ENCODE measurements at places on chromosomes 11 and 22. TPM values are rescaled to one million over a fixed set of nuclear protein-coding genes. Genes with fewer than 3 reads are reported as not detected.

- DNase-seq, result no peak
Observed at GRCh38 chr11:113242767-113243397, 71.5 kb upstream of the TTC12 start.

DNA sequence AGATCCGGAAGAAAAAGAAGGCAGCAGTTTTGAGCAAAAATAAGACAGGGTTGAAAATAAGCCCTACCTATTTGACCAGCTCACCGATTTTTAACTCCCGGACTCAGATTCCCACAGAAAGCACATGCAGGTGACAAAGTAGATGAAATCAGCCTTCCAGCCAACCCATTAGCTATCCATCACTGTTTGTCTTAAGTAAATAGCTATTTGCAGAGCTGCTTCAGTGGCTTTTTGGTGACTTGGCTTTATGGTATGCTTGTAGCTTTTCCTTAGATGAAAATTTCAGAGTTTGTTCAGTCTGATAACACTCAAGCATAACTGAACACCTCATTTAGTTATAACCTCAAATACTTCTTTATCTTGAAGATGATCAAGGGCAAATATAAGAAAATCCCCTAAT, 192.6 kb downstream of the HIPK3 start:
- DNase-seq, result no peak

DNA sequence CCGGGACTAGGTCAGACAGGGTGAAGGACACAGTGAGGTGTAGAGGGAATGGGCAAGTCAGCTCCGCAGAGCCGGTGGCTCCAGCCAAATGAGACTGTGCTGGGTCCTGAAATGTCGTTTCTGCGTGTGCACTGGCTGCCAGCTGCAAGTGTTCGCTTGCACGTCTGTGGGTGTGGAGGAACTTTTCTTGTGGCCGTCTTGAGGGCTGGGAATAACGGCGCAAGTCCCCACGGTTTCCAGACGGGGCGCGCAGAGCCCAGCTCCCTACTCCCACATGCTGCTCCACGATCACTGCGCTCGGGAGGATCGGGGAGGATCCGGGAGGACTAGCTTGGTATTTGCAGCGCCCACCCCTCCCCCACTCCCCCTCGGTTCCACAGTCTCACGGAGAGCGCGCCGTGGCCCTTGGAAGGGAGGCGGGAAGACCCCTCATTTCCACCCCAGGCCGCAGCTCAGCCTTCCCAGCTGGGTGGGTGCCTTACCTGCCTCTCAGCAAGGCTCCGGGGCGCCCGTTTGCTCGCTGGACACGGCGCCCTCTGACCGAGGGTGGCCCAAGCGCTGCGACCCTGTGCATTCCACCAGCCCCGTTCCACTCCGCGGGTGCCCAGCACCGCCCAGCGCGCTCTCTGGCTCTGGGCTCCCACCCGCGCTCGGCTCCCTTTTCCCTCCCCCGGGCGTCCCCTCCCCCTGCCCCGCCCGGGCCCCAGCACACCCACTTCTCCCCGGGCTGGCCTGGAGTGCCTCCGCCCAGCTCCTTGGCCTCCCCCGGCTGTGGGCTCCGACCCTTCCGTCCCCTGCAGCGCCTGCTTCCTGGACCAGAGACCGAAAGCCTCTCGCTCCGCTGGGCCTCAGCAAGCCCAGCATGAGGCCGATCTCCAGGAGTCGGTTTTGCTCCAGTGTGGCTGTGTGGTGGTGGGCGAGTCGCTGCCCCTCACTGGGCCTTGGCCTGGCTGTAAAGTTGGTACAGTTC, at the start of gene KCNE3:
Gene KCNE3, minus strand, starts transcription at position 634 of the 970 bp plus-strand sequence. CDS start 9,986 bp downstream, outside the sequence.
- peak; percentile 78 for DNase-seq

POU2F3 gene
- 0.81 TPM for total RNA-seq

GRCh38 chr11:110000031-110000502, 93.1 kb upstream of the ZC3H12C start:
- DNase-seq, result no peak

DNA sequence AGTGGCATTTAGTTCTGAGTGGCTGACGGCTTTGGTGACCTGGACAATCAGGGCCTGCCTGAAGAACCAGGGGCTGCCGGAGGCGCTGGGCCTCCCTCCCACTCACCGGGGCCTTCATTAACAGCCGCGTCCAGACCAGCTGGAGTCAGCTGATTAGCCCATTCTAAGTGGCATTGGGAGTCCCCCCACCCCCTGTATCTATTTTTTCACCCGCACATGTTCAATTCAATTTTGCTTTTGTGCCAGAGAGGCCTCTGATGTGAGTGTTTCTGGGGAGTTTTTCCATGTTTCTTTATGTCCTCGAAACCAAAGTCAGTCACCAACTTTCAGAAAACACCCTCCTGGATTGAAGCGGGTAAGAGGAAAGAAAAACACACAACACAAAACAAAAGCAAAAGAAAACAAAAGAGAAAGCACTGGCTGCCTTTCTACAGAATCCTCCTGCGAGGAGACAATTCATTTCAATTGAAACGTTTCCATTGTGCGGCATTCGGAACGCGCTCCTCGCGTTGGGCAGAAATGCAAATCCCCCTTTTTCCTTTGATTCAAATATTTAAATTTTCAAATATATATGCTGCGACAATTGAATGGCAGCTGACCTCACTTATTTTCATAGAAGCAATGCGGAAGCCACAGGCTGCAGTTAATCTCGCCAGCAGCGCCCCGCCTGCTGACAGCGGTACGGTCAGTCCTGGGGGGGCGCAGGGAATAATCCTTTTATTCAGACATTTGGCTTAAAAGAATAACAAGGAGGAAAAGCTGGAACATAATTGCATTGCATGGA, 17.7 kb downstream of the CDKN1C start:
- no peak for DNase-seq

GRCh38 chr22:46289244-46289891, 7.3 kb upstream of the GTSE1 start:
- peak; percentile 42 for DNase-seq

MGAT3 gene
- 6.5 TPM for total RNA-seq

GRCh38 chr11:64358536-64358906, 441 bp upstream of the RPS6KA4 start:
- DNase-seq, result no peak

GRCh38 chr11:10786451-10786850, 22.3 kb downstream of the EIF4G2 start:
- no peak for DNase-seq

GRCh38 chr11:11311169-11311568, 41.9 kb downstream of the CSNK2A3 start:
- no peak for DNase-seq

- DNase-seq, result no peak
Observed at GRCh38 chr22:45034821-45035220, 25.0 kb upstream of the PHF21B start.

- no peak for DNase-seq
Observed at GRCh38 chr11:125910226-125910849, 6.0 kb downstream of the DDX25 start.

MFRP gene
- not detected for total RNA-seq

DNA sequence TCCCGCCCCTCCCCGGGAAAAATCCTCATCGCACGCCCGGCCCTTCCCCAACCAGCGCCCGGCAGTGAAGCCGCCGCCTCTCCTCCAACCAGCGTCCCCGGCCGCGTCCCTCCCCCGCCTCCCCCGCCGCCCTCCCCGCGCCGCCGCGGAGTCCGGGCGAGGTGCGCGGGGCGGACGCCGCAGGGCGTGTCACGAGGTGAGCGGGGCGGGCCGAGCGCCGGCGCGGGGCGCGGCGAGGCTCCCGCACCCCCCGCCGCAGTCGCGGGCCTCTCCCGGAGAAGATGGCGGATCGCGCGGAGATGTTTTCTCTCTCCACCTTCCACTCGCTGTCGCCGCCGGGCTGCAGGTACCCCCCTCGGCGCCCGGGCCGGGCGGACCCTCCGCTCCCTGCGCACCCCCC, at the start of gene MAPK8IP2:
Gene MAPK8IP2, plus strand, starts transcription at position 256 of the 400 bp plus-strand sequence. Its CDS starts 26 bp downstream, at position 282.
- DNase-seq, result peak; percentile 91

NDUFC2 gene
- total RNA-seq, result 258 TPM

DNA sequence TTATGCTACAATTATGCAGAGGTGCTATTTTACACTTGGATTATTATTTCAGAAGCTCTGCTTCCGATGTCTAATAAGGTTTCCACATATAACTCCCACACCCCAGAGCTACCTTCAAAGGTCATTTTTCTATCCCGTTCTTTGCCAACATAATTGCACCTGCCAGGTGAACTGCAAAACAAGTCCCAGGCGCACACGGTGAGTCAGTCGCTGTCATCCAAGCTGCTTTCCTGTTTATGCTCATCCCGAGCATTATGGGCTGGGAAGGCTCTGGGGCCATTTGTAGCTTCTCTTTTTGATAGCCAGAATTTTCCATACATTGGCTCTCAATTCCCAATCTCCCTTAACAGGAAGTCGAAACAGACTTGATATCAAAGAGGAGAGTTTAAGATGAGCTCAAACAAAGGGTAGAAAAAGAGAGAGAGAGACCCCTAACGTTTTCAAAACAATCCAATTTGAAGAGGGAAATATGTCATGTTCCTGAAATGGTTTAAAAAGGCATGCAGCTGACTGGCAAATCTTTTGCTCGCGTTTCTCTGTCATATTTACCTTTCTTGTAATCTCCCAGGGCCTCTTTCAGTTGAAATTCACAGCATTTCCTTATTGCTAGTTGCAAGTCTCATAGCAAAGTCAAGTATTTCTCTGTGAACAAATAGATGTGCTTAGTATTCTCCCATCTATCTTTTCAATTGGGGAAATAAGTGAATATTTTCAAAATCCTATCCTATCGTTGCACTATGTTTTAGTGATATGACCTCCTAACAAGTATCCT, 815.9 kb downstream of the KCNA4 start:
- no peak for DNase-seq
